HCT116 (cell line): ENCODE measurements at places on chromosomes 6 and 20.

DNA sequence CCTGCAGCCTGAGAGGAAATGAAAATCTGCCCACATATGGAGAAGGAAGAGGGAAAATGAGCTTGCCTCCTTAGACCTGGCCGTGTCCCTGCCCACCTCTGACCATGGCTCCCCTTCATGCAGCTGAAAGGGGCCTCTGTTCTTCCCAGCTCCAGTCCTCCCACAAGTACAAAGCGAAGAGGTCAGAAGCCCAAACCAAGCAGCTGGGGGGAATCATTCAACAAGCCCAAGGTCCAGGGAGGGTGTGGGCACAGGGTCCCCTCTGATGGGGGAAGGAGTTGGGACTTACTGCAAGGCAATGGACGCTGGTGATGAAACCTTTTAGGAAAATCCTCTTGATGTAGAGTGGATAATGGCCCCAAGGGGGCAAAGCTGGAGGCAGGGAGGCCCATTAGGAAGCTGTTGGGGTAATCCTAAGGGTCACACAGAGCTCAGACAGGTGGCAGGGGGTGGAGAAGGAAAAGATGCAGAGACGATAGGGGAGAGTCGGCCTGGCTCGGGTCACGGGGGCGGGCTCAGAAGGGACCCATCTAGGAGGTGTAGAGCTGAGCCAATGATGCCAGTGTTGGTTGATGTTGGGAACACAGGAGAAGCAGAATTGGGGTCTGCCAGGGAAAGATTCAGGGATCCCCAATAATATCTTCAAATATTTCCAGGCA is 16.1 kb upstream of the GRM4 start:
- DNase-seq: no peak

DNA sequence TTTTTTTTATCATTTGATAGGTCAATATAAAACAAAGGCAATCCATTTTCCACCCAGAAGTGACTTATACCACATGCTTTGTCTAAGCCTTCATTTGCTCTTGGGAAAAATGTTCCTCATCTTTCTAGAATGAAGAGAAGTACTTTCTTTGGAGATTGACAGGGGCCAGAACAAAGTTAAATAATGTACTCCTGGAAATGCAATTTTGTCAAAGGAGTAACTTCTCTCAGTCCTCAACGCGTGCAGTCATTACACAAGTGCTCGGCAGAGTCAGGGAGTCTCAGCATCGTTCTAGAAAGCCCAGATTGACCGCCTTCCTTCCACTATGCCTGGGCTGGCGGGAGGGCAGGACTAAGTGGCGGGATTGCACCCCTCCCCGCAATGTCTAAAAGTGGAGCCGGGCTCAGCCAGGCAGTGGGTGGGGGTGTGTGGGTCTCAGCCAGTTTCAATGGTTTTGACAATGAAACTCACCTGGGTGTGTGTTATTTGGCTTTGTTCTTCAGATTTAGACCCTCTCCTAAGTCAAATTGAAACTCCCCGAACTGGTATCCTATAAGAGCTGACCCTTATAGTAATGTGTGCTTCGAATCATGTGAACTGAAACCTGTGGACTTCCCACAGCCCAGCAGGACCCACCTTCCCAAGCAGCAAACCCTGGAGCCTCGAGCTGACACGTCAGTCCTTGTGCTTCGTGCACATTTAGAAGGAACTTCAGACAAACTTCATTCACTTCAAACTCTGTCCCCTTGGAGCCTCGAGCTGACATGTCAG is 63.2 kb upstream of the DUSP22 start:
- DNase-seq: no peak

- no peak for DNase-seq
Measured at GRCh38 chr20:39227416-39227815, 265.3 kb downstream of the DHX35 start.

GRCh38 chr6:165665384-165665672 is 2.3 kb upstream of the PDE10A start:
- DNase-seq: no peak

- DNase-seq: peak; percentile 62
Measured at GRCh38 chr6:31401403-31401802, 2.0 kb upstream of the MICA start.

GRCh38 chr20:40563296-40563950 is 125.6 kb downstream of the MAFB start:
- DNase-seq: peak; percentile 60

DNA sequence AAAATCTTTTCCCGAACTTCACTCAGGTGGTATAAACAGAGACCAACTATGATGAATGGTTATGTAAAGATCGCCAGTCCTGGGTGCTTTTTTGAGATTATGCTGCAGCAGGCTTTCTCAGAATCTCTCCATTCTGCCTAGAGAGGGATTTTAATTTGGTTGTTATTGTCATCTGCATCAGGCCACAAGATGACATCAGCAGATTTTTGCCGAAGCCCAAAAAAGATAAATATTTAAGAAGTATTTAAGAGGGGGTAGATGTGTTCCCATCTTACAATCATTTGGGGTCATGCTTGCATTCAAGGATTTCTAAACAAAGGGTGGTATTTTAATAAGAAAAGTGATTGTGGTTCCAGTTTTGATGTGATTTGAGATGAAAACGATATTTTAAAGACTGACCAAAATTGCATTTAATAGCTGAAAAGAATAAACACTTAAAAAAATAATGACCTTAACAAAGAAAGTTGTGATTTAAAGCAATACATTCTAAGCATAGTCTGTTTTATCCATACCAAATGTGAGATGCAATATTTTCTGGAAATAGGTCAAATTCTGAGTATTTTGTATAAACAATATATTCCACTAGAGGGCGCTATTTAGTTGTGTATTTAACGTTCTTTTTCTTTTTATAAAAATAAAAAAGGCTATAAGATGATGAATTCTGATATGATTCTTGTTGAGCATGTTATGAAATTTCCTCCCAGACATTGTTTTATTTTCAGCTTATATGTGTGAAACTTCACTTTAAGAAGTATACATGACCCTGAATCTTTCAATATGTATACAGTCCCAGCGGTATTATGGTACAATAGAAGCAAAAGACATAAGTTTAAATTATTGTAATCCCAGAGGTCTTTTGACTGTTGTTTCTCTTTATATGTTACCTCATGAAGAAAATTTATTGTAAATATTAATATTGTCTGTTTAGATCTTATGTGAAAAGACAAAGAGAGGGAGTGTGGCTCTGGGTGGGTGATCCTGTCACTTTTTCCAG is 51.0 kb upstream of the ZFP64 start:
- no peak for DNase-seq

DNA sequence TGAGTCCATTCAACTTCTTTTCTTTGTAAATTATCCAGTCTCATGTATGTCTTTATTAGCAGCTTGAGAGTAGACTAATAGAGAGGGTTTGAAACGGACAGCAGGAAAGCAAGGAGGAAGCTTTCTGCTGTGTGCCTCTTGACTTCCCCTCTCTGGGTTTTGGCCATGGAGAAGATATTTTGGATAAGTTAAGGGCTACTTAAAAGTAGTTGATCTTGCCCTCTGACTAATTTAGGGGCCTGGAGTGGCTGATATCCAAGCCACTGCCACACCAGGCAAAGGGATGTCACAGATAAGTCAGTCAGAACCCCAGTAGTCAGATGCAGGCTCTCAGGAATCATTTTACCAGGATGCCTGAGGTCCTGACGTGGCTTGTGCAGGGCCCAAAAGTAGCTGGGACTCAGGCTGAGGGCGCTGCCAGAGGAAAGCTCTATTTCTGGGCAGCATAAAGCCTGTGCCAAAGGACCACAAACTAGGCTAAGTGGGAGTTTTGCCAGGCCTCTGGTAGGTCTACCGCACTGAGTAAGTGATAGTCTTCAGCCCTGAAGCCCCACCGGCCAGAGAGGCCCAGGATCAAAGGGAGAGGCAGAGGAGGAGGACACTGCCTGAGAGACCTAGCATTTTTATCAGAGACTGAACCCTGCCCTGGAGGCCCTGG is 41.6 kb upstream of the IYD start:
- DNase-seq: no peak

DNA sequence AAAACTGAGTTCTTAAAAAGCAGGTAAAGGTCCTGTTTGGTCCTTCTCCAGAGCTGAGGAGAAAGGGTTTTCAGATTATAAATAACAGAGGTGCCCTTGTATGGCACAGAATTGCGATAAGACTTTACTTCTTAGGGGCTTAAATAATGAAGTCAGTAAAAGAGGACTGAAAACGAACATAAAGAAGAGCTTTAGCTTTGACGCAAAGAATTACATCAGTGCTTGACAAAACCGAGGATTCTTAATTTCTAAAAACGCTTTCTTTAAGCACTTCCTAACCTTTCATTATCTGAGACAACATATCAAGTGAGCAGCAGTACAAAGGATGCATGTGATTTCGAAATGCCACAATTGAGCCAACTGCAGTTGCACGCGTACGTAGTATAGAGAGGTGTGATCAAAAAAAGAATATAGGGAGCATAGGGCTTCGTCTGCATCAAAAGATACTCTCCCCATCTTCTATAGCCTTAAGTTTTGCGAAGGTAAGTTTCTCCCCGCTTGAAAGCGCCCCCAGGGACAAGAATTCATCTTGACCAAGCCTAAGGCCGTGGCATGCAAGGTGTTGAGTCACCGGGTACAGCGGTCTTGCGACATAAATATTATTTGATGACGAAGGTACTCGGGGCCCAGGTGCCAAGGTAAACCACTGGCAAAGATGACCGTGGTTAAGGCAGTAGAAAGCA is 778 bp upstream of the LOC128125822 start:
- peak; percentile 86 for DNase-seq

DNA sequence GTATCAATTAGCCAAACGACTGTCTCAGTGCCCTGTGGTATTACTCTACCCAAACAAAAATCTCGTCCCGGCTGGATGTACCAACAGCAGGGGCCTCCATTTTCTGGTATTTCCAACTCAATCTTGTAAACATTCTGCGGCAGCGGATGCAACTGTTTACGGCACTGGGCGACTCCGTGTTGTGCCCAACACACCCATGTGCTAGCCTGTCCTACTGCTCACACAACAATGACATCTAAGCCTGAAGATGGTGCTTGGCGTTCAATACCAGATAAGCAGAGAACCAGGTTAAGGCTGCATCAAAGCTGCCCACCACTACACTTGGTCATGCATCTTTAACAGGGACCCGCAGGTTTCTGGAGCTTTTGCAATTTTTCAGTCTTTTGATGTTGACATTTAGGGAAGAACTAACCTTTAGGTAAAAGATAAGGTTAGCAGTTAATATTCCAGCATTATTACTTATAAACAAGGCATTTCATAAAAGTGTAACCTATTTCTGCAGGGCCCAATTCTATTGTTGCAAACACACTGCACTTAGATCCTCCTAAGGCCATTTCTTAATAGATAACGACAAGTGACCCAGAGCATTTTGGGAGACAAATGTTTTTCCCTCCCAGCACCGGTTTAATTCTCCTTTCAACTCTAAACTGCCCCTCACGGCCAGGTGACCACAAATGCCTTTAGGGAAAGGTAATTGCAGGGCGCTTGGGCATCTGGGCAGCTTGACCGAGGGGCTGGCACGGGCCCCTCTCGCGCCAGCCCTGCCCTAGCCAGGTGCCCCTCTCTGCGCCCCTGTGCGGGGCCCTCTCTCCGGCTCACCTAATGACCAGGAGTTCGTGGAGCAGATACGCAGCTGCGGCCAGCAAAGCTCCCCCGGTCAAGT is 945 bp downstream of the FAXC start:
- no peak for DNase-seq

GRCh38 chr20:18363708-18364107 is 75.4 kb downstream of the ZNF133 start:
- no peak for DNase-seq
